ENCODE measurements at places on chromosomes 5 and 9.

DNA sequence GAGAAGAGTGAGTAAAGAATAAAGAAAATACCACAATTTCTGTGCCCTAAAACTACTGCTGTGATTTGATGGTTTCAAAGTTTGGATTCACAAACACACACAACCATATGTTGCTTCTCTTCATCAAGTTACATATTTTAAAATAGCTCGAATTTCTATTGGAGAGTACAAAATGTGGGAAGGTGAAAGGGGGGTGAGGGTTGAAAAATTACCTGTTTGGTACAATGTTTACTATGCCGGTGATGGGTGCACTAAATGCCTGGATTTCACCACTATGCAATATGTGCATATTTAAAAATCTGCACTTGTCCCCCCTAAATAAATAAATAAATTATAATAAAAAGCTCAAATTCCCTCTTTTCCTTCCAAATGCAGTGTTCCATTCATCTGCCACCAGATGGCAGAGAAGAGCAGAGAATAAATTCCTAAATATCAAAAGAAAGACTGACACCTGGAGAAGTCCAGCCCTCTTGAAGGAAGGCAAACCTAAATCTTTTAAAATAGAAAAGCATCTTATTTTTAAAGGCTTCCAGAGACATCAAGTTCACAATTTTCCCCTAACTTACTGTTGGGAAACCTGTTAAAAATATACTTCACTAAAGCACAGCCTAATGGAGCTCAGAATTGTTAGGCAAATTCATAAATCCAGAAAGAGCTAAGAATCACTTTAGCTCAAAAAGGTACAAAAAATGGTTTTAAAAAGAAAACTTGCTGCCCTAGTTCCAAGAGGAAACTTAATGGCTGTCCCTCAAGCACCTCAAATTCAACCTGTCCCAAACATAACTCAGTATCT lies 24.8 kb upstream of the HNRNPA0 start:
- DNase-seq: no peak

DNA sequence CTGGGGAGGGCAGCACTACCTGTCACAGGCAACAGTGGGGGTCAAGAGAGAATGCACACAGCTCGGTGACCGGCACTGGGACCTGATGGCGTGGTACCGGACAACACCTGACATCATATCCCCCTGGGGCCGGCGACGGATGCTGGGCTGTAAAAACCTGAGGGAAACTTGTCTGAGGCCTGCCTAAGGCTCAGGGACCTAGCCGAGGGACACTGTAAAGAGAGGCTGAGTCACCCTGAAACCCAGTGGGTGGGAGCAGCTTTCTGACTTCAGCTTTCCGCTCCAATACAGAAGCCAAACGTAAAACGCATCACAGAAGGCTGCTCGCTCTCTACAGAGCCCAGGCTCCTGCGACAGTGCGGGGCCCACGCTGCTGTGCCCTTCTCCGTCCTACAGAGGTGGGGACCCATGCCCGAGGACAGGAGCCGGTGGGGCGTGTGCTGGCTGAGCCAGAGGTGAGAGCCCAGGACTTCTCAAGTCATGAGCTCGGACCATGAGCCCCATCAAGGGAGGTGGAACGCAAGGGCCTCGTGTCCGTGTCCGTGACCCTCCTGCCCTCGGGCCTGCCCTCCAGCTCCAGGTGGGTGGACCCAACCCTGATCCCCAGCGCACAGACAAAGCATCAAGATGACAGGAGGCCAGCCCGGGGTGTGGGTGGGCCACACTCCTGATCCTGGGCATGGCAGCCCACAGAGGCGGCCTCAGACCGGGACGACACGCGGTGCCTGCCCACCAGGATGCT lies 5.3 kb downstream of the RALGDS start:
- DNase-seq: peak; percentile 46

DNA sequence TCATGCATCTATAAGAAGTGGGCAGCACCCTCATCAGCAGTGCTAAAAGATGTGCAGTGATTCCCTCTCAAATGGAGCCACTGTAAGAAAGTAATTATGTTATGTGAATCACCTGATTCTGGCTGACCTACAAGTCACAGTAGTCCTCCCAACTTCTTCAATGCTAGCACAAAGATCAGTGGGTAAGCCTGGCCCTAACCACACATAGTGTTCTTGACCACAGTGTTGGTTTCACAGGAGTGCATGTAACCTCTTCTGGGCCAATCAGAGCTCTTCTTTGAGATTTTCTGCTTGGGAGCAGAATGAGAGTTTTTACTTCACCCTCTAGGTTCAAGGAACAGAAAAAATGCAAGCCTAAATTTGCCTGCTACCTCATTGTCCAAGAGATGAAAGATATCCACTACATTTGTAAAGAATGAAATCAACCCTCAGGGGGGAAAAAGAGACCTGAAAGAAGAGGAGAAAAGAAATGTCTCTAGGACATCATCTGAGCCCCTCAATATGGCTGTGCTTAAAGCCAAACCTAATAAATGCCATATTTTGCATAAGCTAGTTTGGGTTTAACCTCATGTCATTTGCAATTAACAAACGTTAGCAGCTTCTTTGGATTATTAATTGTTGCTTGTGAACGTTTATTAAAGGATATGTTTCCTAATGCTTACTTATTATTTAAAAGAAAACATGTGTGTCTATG lies 65.3 kb upstream of the ADRB2 start:
- no peak for DNase-seq

GRCh38 chr5:78008356-78008967 lies 232.3 kb upstream of the TBCA start:
- no peak for DNase-seq

DNA sequence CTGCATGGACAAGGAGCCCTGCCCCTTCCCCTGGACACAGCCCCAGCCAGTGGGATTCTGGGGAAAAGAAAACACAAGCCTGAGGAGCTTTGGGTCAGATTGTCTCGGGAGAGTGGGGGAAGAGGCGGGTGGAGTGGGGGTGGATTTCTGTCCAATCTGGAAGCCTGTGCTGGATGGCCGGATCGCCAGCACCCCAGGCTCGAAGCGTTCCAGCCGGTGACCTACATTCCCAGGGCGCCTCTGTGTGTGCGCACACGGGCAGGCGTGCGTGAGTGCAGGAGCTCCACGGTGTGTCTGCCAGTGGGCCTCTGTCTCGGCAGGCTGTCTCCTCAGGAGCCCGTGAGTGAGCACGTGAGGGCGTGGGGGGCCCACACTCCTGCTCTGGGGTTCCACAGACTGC lies 74.3 kb upstream of the DAB2IP start:
- DNase-seq: no peak

DNA sequence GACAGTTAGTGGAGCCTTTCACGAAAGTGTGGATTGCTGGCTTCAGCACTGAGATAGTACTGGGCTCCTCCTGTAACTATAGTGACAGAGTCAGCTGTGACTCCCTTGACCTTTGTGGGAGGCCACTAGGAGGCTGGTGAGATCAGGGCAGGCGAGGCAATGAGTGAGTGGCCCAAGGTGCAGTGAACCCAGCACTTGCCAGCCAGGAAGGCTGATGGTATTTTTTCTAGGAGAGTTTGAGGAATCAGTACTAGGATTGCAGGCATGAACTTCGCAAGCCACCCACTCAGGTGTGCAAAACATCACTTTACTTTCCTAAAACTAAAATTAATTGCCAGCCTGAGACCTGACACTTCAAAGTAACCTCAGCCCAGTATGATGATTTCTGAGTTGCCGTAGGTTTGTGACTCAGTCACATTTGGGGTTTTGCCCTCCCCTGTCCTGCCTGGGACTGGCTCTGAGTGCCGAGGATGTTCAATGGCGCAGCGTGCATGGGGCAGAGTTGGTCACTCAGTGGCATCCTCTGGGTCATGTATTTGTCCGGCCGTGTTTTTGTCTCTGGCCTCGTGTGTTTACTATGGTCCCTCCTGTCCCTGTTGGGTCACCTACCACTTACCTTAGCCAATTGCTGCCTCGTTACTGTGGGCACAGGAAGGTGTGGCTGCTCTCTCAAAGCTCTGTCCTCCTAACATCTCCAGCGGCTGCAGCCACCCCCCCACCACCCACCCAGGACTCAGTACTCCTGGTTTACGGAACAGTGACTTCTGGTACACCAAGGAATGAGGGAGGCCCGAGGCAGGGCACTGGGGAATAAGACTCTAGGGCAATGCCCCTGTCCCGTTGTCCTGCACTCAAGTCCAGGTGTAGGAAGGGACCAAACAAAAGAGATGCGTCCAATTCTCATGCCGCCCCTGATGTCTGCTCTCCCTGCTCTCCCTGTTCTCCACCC lies 67.2 kb downstream of the IL31RA start:
- no peak for DNase-seq

- DNase-seq: no peak
Measured at GRCh38 chr5:41842777-41843176, 27.4 kb downstream of the OXCT1 start.

DNA sequence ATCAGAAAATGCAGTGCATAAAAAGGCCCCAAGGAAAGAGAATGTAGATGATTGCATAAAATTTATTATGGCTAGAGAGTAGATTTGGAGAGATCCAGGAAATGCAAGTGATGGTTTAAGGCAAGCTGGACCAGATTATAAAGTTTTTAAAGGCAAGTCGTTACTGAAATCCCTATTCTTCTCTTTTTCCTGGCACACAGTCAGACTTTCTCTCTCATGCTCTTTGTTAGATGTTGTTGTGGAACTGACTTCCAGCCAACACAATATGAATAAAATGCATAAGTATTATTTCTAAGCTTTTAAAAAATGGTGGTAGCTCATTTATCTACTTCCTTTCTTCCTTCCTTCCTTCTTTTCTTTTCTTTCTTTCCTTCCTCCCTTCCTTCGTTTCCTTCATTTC lies 1085.4 kb upstream of the CDH6 start:
- DNase-seq: no peak

DNA sequence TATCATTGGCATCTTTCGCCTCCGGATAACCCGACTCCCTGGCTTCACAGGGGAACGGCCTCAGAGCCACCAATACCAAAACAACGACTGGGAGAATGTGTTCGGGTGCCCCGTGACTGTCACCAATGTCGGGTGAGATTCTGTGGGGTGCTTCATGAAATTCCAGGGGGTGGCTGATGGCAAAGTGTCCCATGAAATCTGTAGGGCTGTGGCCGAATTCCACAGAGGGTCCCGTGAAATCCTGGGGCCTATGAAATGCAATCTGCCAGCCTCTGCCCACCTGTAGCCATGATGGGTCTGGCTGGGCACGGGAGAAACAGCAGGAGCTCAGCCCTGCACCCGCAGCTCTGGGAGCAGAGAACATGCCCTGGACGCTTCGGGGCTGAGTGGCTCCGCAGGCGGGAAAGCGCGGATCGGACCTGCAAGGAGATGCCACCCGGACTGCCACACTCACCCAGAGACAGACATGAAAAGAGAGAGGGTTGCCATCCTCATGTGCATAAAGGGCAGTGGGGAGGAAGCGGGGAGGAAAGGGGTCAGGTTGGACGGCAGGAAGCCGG lies 192.4 kb downstream of the OLFM1 start:
- no peak for DNase-seq

DNA sequence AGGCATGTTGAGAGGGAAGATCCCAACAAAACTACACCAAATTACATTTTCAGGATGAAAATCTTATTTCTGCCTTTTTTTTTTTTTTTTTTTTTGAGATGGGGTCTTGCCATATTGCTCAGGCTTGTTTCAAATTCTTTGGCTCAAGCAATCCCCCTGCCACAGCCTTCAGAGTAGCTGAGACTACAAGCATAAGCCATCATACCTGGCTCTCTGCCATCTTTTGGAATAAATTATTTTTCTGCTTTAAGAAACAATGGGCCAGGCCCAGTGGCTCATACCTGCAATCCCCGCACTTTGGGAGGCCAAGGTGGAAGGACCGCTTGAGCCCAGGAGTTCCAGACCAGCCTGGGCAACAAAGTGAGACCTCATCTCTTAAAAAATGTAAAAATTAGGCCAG lies 14.3 kb downstream of the AFF4 start:
- DNase-seq: no peak

GRCh38 chr9:70229579-70229978 lies 29.2 kb upstream of the SMC5 start:
- DNase-seq: no peak

- DNase-seq: no peak
Measured at GRCh38 chr5:20231040-20231439, 243.0 kb upstream of the CDH18 start.

DNA sequence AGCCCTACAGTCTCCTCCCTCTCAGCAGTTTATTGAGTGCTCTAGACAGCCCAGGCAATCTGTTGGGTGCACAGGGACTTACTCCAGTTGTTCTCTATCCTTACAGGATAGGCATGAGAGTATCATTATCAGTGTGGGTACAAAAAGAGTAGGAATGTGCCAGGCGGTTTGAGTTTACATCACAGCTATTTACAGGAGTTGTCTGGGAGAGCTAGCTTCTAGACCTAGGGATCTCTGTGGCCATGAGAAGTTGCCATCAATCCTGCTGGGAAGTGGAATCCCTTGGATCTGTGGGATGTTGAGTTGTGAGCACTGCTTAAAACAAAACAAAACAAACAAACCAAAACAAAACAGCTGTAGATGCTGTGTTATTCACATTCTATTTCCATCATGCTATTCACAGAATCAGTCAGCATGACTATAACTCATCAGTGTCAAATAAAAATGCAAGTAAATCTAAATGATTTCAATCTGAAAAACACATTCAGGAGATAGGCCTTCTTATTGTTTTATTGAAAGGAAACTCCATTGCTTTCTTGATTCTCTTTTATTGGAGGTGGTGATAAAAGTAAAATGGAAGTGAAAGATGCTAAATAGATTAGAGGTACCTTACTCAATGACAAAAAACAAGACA lies 552.4 kb upstream of the ZNF608 start:
- DNase-seq: no peak

DNA sequence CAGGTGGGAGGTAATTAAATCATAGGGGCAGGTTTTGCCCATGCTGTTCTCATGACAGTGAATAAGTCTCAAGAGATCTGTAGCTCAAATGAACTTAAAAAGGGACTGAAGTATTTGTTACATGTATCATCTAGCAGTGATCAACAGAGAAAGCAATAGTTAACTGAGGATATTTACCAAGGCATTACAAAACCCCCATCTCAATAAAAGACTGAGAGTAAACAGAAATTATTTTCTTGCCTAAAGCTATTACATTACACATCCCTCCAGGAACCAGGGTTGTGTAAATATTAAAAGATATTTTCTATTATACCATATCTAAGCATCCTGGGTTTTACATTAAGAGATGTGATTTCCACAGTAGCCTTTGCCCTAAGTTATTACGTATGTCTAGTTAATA lies 169.9 kb downstream of the CTNND2 start:
- no peak for DNase-seq

GRCh38 chr9:135647884-135648283 lies 8.5 kb upstream of the GLT6D1 start:
- DNase-seq: no peak

- no peak for DNase-seq
Measured at GRCh38 chr9:124133727-124134126, 122.2 kb downstream of the LHX2 start.

DNA sequence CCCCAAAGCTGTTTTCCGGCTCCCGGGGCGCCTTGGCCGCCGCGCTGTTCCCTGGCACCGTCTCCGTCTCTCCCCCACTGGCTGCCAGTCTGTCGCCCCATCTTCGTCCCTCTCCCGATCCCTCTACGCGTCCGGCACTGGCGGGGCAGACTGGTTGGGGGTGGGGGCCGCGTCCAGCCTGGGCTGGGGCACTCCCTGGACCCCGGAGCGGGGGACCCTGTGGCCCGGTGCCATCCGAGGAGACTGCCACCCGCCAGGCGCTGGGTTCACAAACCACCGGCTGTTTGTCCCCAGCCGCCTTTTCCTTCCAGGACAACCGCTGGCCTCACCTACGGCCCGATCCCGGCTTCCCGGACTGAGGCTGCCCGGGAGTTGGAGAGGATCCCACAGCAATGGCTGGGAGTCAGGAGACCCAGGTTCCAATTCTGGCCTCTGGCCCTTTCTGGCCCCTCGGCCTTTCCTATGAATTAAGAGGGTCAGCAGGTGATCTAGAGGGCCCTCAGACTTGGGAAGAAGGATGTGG lies 1.0 kb upstream of the FIBCD1 start:
- no peak for DNase-seq

Data from stimulated activated CD8-positive, alpha-beta memory T cell treated with anti-CD3 and anti-CD28 coated beads, Interleukin-15, amount 100 ng/mL, for 4 hours (primary cell).